Head of caudate nucleus (tissue), 42 donors: ENCODE measurements at places on chromosomes 3 and 15.

GRCh38 chr3:182896553-182896952 is 83.8 kb downstream of the DCUN1D1 start:
- DNase-seq: no peak

- peak; percentile 78 for DNase-seq
These were observed 120.1 kb upstream of the UBE2E1 start for GRCh38 chr3:23685541-23686258.

DNA sequence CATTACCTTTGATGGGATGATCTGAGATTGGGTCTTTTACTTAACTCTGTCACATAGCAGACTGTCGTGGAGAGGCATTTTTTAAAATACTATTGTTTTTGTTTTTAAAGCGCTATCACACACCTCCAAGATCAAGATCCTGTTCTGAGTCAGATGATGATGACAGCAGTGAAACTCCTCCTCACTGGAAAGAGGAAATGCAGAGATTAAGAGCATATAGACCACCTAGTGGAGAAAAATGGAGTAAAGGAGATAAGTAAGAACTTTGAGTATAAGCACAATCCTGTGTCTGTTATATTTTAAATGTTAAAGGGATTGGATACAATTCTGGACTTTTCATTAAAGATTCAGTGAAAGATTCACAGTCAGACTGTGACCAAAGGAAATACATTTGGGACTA is 18.4 kb upstream of the ZBTB47 start:
- DNase-seq: no peak

DNA sequence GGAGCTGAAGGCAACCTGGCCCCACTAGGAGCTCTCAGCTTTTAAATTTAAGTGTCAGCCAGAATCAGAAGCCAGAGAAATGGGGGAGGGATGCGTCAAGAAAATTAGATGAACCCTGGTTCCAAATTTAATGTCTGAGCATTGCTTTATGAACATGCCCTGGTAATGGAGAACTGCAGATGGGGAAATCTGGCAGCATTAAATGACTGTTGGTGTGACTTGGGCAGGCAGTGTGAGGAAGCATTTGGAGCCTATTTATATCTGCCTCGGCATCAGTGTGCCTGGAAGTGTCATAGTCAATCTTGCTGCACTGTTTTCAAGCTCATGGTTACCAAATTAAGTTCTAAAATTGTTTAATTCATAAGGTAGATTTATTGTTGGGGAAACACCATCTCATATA is 29.0 kb downstream of the NME9 start:
- no peak for DNase-seq

DNA sequence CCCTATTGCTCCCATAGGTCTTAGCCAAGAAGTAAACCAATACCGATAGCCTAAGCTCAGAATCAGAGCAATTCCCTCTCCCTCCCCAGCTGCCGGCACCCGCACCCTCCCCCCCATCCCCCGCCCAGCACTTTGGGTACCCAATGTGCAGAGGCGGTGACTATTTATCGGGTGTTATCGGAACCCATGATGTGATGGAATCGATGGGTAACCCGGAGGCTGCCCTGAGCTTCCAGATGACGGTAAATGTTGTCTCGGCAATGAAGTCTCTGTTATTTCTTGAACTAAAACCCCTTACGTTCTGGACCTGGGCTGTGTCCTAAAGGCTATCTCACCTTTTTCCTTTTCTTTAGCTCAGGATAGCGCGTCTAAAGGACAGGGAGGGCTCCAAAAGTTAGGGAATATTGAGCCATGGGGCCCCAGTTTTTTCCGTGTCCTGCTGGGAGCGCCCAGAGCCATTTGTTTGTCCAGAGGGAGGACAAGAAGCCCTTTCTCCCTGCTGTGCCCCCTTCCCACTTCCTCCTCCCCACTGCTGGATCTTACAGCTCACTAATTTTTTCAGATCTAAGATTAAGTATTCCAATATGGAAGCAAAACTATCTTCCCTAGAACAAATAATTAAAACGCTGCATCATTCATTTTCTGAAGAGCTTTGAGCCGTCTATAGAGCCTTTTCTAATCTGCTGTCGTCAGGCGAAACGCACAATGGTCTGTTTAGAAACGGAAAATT is 1.5 kb downstream of the SLITRK3 start:
- DNase-seq: peak; percentile 39

DNA sequence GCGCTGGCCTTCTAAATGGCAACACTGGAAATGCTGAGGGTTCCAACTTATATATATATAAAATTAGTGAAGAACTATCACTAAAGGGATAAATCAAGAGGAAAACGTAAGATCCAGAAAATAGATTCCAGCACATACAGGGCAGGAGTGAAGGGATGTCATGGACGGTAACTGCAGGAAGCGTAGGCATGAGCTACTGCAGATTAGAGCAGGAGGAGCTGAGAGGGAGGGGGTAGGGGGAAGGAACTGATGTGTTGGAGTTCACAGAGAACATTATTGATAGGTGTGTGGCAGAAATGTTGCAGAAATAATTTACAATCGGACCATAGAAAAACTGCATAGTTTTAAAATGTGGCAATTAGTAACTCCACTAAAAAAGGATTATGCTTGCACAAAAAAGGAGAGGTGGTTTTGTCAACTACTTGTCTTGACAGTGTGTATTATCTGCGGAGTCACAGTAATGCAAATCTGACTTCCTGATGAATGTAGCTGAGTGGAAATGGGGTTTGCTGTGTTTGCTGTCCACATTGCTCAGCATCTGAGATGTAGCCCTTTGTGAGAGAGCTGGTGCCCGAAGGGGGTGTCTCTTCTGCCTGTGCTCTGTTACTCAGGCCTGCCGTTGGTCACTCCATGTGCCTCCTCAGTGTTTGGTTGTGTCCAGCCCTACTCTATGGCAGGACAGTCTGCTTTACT is 61.2 kb downstream of the PAK2 start:
- no peak for DNase-seq

GRCh38 chr3:32423956-32424557 is 32.4 kb downstream of the CMTM7 start:
- DNase-seq: no peak

DNA sequence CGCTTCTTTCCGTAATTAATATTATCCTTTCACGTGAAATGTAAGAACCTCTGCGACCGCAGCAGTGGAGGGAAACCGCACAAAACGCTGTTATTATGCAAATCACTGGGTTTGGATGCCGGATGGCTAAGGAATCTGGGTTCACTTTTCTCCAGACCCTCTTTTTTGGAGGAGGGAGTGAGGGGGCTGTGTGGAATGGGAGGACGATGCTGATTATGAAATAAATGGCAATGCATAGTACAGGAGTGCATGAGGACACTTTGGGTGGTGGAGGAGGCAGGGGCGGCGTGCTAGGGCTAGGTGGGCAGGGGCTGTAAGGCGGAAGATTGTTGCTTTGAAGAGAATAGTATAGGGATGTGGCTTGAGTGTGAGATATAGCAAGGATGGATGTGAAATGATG is 1.8 kb downstream of the CADM2 start:
- no peak for DNase-seq

DNA sequence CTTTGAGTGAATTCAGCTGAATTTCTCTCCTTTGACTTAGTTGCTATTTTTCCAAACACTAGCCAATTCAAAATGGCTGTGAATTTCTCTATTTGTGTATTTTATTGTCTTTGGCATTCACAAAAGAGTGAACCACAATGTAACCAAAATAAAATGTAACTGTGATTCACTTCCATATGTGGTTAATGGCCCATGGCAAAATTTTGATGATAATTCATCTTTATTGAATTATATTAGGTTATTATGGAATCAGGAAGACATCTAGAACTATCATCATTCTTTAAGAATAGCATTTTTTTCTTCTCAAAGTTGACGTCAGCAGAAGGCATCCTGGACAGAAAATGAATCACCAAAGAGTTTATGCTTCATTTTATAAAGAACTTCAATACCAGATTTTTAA is 705.3 kb upstream of the NAALADL2 start:
- DNase-seq: no peak

DNA sequence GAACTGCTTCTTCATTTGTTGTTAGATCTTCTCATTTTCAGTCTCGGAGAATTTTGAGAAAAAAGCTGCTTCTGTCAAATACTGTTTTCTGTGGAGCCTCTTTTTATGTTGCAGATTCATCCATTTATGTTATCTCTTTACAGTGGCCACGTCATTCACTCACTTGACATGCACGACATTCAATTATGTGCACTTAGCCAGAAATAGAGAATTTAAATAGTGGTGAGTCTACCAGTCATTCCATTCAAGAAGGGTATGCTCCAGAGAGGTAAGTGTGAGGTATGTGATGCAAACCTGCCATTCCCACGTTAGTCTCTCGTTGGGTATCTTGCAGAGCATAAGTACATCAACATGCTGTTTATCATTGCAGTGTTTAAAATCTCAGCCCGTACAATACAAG is 9.8 kb downstream of the ARPP19 start:
- DNase-seq: no peak

GRCh38 chr3:17580901-17581300 is 161.5 kb downstream of the TBC1D5 start:
- no peak for DNase-seq

- DNase-seq: no peak
These were observed 60.5 kb upstream of the ACKR4 start for GRCh38 chr3:132536442-132537153.

DNA sequence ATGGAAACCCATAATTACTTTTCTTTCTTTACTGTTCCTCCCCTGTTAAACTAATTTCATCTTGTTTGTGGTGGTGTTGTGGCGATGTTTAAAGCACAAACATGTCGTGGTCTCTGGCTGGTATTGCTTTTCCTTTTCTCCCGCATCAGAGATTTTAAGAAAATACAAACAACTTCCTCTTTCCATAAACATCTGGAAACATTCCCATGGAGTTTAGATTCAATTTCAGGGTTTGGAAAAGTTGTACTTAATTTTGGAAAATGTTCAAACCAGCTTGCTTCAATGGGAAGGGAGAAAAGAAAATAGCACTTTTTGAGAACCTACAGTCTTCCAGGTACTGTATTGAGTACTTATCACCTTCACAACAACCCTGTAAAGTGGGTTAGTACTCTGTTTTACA is 30.4 kb downstream of the STARD9 start:
- DNase-seq: no peak

DNA sequence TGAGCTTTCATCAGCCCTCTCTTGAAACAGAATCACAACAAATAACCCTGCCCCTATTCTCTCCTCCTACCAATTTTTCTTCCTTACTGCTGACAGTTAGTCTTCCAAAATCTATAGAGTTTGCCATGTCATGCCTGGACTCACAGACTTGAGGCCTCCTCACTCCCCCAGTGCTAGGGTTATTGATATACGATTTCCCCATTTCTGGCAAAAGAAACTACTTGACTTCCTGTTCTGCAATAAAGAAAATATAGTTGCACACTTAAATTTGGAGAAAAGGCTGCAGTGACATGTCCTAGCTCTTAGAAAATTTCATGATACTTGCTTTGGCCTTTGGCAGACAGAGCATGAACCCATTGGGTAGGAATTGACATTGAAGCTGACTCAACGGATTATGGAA is 75.9 kb downstream of the CYP19A1 start:
- DNase-seq: no peak

DNA sequence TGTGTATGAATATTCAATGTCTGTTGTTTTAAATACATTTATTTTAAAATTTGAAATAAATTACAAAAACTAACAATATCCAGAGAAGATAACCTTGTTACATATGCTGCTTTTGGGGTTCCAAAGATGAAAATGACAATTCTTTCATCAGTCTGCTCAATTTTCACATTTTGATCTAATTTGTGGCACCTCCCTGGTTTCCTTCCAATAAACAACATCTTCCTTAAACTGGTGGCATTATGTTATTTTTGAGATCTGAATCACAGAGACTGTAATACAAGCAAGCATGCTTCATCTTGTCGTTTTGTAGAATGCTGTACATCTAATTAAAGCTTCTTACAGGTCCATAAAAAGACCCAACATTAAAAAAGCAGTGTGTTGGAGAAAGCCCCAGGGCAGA is 2.2 kb upstream of the SNRK start:
- DNase-seq: no peak

GRCh38 chr3:174583396-174583795 is 275.7 kb upstream of the NAALADL2 start:
- no peak for DNase-seq

GRCh38 chr3:132637590-132637989 is 22.0 kb downstream of the ACAD11 start:
- no peak for DNase-seq

DNA sequence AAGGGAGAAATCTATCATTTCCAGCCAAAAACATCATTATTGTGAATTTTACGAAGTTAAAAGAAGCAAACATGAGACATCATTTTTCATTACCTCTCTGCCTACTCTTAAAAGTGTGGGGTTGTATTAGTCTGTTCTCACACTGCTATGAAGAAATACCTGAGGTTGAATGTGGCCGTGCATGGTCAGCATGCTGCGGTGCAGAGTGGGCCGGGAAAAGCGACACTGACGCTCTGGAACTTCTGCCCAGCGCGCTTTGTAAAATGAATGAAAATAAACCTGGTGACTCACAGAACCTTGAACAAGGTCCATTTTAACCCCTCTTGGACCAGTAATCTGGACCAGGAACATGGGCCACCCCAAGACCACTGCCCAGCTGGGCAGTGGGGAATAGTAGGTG is 31.0 kb upstream of the DNAJC13 start:
- DNase-seq: no peak

GRCh38 chr3:186825294-186825821 is 17.2 kb upstream of the ADIPOQ start:
- peak; percentile 20 for DNase-seq

GRCh38 chr3:15647611-15648167 is 46.1 kb downstream of the BTD start:
- DNase-seq: no peak

- DNase-seq: no peak
These were observed 8.3 kb upstream of the CLEC3B start for GRCh38 chr3:45017821-45018220.

- no peak for DNase-seq
These were observed 660.9 kb upstream of the NAALADL2 start for GRCh38 chr3:174198199-174198598.

- no peak for DNase-seq
These were observed 19.2 kb downstream of the KLF13 start for GRCh38 chr15:31345606-31346366.
